ENCODE measurements at places on chromosomes 4 and X. TPM values are rescaled to one million over a fixed set of nuclear protein-coding genes. Genes with fewer than 3 reads are reported as not detected.

The USP26 gene
- polyA plus RNA-seq = not detected

GRCh38 chr4:20662851-20663250, 37.4 kb upstream of the PACRGL start:
- H3K4me3 ChIP-seq = no peak overlapping the region
- no peak overlapping the region for H3K27ac ChIP-seq

DNA sequence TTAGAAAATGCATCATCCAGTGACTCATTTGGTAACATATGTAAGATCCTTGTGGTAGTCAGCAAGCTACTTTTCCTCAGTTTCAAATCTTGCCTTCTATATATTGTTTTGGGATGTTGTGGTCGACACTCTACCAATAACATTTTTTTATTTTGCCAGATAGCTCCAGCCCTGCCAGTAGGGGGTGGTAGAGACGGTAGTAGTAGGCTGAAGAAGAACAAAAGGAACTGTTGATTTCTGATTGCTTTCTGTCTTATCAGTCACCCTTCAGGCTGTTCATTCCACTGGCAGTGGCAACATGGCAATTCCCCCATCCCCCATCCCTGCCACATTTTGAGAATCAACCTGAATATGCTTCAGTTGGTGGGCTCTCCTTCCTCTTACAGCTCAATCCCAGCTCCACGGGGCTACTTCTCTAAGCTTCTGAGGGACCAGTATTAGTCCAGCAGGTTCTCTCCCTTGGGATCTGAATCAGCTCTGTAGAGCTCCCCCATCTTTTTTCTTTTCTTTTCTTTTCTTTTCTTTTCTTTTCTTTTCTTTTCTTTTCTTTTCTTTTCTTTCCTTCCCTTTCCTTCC, 171.5 kb upstream of the VEGFC start:
- no peak overlapping the region for H3K27ac ChIP-seq
- no peaks in the 10 kb centered on the region for H3K4me1 ChIP-seq
- no peaks in the 10 kb centered on the region for H3K27me3 ChIP-seq
- H3K36me3 ChIP-seq = no peaks in the 10 kb centered on the region
- H3K4me3 ChIP-seq = no peak overlapping the region
- no peak for DNase-seq

- H3K27me3 ChIP-seq = no peaks in the 10 kb centered on the region
- no peak for DNase-seq
- H3K4me1 ChIP-seq = no peaks in the 10 kb centered on the region
- H3K36me3 ChIP-seq = no peaks in the 10 kb centered on the region
- H3K27ac ChIP-seq = no peak overlapping the region
- H3K4me3 ChIP-seq = no peak overlapping the region
Observed at GRCh38 chr4:37715889-37716402, 29.8 kb upstream of the RELL1 start.

- no peak for DNase-seq
- H3K4me3 ChIP-seq = no peak overlapping the region
- H3K4me1 ChIP-seq = no peaks in the 10 kb centered on the region
- peaks cover 2% of the 10 kb centered on the region for H3K27me3 ChIP-seq
- H3K36me3 ChIP-seq = no peaks in the 10 kb centered on the region
Observed at GRCh38 chr4:106803083-106803482, 233.0 kb downstream of the DKK2 start.
